Activated CD4-positive, CD25-positive, alpha-beta regulatory T cell (primary cell): ENCODE measurements at places on chromosomes 5 and 9.
A peak's percentile ranks its signal among the peaks of the same experiment; 100 is the strongest.

DNA sequence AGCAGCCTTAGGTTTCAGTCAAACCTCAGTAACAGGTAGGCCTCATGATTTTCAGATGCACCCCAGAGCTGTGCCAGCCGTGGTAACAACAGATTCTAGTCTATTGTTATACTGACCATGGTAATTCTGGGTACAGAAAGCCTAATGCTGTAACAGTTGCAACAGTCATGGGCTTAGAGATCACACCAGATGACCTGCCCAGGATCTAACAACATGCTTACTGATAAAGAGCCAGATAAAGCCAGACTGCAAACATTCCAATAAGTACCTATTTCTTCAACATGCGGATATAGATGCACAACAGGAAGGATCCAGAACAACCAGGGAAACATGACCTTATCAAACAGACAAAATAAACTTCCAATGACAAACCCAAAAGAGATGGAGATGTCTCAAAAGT, 42.8 kb downstream of the CERT1 start:
- DNase-seq = no peak

GRCh38 chr9:88085476-88085875, 52.8 kb downstream of the SPATA31C2 start:
- DNase-seq = no peak

DNA sequence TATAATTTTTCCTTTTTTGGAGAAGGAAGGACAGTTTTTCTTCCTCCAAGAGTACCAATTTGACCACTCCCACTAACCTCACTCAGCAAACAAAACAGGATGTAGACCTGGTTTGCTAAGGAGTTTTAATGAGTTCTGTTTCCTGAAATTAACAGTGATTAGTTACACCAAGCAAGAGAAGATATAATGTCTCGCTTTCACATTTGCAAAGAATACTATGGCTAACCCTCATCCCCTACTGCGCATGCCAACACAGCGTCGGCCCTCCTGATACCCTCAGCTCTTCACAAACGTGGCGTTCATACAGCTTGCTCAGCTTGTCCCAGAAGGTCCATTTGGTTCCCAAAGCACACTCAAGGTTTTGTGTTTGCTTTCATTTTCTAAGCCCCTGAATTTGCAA, 41.9 kb upstream of the IPPK start:
- no peak for DNase-seq

DNA sequence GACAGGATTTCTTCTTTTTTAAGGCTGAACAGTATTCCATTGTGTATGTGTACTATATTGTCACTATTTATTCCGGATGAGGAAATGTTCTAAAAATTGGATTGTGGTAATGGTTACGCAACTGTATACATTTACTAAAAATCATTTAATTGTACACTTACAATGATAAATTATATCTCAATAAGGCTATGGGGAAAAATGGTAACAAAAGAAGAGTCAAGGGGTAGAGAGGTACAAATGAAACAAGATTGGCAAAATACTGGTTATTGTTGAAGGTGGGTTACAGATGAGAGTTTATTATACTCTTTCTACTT, 62.3 kb upstream of the TNFAIP8 start:
- no peak for DNase-seq

GRCh38 chr5:78718824-78719223, 70.3 kb upstream of the LHFPL2 start:
- DNase-seq = no peak

GRCh38 chr5:131538177-131538593, 96.8 kb downstream of the RAPGEF6 start:
- DNase-seq = no peak

DNA sequence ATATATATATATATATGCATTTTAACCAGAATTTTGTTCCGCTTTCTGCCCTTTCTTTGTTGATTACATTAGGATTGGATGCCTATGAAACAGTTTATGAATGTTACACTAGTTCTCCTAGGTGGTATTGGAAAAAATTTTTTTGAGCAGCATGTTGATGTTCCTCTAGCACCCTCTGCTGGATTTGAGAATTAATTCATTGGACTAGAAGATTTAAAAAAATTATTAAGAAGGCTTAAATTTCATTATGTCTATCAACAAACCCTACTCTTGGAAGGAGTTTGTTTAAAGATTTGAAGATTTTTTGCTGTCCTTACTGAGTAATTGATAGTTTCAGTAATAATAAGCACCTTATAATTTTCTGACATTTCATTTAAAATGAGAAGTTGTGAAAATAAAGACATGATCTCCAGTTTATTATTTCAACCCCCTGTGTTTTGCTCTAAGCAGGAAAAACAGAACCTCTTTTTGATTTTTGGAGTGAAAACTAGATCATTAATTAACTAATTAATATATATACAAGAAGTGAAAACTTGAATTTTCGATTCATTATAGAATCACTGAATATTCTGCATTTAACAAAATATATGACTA, 89.6 kb downstream of the CCDC171 start:
- no peak for DNase-seq

GRCh38 chr5:116573279-116573701, 1.3 kb downstream of the SEMA6A start:
- no peak for DNase-seq

- DNase-seq = no peak
Measured at GRCh38 chr5:75622564-75622963, 11.3 kb downstream of the ANKDD1B start.

DNA sequence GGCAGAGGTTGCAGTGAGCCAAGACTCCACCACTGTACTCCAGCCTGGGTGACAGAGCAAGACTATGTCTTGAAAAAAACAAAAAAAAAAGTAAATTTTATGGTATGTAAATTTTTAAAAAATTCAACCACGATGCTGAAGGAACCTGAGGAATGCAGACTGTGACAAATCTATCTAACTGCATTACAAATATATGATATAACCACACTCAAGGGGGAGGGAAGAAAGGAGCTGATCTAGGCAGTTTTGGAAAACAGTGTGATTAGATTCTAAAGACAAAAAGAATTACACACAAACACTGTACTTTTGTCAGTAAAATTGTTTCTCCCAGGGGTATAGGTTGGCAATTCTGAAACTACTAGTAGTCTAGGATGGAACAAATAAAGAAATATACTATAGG, 17.0 kb downstream of the LARS1 start:
- no peak for DNase-seq

- DNase-seq = peak; percentile 9
Measured at GRCh38 chr9:133403766-133404453, 13.9 kb downstream of the REXO4 start.

- DNase-seq = no peak
Measured at GRCh38 chr9:128912270-128912853, 8.4 kb upstream of the PHYHD1 start.

DNA sequence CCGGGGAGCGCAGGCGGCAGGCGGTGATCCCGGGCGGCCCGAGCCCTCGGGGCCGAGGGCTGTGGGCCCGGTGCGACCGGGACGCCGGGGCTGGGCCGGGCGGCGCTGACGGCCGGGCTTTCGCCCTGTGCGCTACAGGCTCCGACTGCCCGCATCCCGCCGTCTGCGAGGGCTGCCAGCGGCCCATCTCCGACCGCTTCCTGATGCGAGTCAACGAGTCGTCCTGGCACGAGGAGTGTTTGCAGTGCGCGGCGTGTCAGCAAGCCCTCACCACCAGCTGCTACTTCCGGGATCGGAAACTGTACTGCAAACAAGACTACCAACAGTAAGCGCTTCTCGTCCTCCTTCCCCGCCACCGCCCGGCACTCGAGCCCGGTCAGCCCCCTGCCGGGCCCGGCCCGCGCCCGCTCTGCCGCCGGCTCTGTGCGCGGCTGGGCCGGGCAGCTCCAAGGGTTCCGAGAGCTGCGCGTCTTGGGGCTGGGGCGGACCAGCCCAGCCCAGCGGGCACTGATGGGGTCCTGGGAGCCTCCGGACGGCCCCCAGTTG, 1.6 kb downstream of the LMX1B start:
- no peak for DNase-seq

DNA sequence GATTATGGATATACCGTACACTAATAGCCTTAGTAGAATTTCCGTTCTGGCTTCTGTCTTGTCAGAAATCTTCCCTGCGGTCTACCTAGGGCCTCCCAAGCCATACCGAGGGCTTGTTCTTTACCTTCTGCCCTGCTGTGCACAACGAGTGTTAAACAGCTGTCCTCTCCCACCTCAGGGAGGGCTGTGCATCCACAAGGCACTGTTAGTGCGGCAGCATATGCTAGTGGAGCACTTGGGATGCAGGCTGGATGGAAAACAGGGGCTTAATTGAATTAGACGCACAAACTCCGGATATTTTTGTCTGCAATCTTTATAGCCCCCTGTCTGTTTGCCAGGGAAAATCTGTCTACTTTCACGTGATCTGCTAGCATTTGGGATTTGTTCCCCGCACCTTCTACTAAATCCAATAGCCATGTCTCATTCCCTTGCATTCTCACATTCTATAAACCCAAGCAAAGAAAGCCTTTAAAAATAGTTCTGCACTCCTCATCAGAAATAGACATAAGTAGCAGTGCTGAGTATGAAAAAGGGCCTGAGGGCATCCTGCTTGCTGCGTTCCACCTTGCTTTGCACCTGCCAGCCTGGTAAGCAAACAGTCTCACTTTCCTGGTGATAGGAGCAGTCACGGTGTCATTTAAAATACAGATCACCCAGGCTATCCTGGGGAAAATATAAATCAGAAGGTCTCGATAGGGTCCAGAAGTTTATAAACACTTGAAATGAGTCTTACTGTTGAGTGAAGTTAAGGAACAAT, 382.6 kb downstream of the RASEF start:
- DNase-seq = no peak
